ENCODE measurements at places on chromosomes 3 and 15.

- peak; percentile 50 for DNase-seq
These were observed at the start of gene EOMES for GRCh38 chr3:27721717-27722564. Gene EOMES (minus strand): TSS chr3:27722323. CDS start chr3:27722294, 29 bp downstream.

GRCh38 chr3:27570421-27571106 is 86.4 kb upstream of the SLC4A7 start:
- DNase-seq: no peak

DNA sequence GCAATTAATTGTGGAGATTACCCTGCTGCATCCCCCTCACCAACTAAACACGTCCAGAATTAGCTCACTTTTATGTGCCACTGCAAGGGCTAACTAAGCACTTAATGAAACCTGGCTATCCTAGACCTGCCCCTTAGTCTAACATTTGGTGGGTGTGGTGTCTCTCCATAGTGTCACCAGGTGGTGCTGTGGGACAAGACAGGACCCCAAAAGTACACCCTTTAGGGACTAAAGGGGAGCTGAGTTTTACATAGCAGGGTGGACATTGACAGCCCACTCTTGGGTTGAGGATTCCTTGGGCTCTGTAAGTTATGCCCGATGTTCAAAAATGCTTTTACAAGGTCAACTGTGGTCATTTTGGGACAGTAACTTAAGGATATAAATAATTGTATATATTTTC is 5.7 kb downstream of the DUT start:
- DNase-seq: no peak

DNA sequence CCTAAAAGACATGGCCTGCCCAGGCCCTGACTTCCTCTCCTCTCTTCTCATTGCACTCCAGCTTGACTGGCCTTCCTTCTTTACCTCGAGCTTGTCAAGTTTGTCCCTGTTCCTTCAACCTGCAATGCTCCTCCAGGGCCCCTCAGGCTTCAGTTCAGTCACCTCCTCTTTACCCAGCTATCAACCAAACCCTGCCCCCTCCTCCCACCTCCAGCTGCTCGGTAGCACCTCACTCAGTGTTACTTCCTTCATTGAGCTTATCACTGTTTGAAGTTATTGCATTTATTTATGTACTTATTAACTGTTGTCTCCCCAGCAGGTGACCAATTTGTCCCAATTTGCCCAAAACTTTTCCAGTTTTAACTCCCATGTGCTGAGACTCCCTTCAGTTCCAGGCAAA is 95.8 kb upstream of the UBE2E1 start:
- DNase-seq: no peak

DNA sequence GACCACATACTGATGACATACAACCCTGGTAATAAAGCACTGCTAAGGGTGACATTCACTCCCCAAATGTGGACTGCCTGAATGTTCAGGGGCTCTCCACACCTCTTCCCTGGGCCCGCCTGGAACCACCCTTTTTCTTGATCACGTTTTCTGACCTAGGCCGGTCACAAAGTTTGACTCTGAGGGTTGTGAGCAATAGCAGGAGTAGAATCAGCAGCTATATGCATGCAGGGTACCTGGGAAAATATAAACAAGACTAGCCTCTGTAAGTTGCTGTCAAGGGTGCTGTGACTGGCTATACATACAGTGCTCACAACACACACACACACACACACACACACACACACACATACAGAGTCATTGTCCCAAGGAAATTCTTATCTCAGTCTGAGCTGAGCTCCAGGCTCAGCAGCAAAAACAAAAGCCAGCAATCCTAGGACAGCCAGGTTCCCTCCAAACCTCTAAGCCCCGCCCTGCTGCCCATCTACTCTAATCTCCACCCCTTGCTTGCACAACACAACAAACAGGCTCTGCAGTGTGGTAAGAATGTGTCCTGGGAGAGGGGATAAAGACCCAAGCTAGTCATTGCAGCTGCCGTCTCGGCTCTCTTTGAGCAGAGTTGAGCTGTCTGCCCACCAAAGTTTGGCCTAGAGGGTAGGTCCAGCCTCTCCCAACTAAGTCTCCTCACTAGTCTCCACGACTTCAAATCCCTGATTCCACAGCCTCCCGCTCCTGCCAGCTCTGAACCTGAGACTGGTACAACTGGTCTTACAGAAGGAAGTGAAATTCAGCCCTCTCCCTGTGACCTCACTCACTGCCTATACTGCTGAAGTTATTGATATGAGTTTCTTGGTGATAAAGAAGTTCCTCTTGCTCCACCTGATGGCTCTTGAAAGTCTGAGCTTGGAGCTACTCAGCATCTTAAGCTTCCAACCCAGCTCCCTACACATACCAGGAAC is 2.2 kb downstream of the BMF start:
- DNase-seq: no peak

- no peak for DNase-seq
These were observed 179.4 kb downstream of the CD47 start for GRCh38 chr3:107911337-107912000.

DNA sequence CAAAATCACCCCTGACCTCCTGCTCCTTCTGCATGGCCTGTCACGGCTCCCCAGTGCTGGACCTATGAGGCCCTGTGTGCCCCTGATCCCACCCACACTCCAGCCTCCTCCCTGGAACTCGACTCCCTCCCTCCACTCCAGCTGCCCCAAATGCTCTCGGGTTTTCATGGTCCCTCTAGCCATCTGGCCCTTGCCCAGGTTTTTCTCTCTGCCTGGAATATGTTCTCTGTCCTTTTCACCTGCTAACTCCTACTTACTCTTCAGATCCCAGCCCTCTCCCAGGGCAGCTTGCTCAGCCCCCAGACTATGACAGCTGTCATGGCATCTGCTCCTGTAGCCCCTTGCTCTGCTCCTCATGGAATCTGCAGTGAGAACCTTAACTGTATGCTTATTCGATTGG is 30.3 kb downstream of the DUSP7 start:
- no peak for DNase-seq

DNA sequence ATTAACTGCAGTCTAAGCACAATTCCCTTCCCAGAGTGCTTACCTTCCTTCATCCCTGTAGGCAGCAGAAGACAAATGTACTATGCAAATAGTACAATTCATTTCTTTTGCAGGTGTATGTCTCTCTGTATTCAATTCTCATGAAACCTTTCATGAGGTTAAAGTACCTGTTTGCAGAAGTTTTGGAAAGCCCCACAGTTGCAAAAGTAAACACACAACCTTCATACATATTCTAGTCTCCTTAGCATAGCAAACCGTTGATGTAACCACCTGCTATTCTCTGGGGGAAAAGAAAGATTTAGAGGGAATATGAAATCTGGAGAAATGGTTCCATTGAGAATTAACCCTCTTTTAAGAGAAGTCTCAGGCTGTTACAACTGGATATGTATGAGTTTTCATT is 200.3 kb upstream of the SUCLG2 start:
- DNase-seq: no peak

Data from CD4-positive, alpha-beta T cell (primary cell).